Stomach (tissue), 19 donors: ENCODE measurements at places on chromosomes 5 and 9.

- no peak for DNase-seq
Observed at GRCh38 chr5:135954899-135955298, at the start of gene LECT2. Gene LECT2 (minus strand): TSS chr5:135954983. CDS start chr5:135954833, 150 bp downstream.

GRCh38 chr9:94563548-94563947 lies 8.7 kb downstream of the PCAT7 start:
- DNase-seq: no peak

- no peak for DNase-seq
Observed at GRCh38 chr5:24621792-24622191, 23.0 kb downstream of the CDH10 start.

DNA sequence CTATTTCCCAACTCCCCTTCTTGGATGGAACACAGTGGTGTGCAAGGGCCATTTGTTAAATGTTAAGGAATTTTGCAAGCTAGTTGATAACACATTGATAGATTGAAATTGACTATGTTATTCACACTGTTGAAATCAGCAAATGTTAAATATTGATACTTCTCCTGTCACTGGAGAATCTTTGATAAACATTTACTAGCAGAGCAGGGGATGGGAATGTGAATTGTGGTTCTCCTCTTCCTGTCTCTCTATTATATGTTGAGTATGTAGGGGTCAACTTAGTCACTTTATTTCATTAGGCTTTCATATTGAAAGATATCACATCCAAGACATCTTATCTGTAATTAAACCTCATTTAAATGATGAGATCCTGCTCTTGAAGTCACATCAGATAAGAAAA lies 533.9 kb downstream of the TLR4 start:
- no peak for DNase-seq

DNA sequence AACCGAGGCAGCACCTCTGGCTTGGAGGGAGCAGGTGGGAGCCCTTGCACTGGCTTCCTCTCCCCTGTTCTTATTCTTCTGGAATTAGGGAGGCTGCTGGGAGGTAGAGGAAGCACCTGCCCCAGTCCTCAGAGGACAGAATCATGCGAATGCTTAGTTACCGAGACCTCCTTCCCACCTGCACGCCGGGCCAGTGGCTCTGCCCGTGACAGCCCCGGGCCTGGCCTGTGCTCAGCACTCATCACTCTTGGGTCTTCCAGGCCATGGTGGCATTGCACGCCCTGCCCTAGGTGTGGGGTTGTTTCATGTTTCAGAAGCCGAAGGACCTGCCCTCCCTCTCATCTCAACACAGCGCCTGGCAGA lies 45.3 kb upstream of the NKD2 start:
- DNase-seq: no peak

DNA sequence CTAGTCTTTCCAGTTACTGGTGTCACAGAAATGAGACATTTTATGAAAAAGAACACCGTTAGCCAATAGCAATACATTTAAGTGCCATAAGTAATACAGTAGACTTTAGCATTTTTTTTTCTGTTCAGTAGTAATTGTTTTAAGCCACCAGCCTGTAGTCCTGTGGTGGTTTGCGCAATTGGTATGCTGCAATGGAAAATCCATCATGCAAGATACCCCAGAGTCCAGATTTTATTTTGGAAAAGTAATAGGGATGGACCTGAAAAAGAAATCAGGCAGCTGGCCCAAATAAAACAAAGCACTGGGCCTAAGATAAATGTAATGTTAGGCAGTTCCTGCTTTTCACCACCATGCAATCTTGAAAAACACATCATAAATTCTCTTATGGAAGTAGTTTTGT lies 94.6 kb upstream of the RASGRF2 start:
- no peak for DNase-seq

GRCh38 chr5:151574444-151574996 lies 16.6 kb downstream of the FAT2 start:
- no peak for DNase-seq

- peak; percentile 44 for DNase-seq
Observed at GRCh38 chr5:115460472-115460871, 84.1 kb downstream of the FEM1C start.

GRCh38 chr5:176561259-176561658 lies 12.1 kb downstream of the CDHR2 start:
- DNase-seq: no peak
